CD4-positive, alpha-beta memory T cell (primary cell): ENCODE measurements at places on chromosomes 16 and 17.
A peak's percentile ranks its signal among the peaks of the same experiment; 100 is the strongest.

GRCh38 chr17:62321451-62321850 lies 58.9 kb upstream of the EFCAB3 start:
- DNase-seq = no peak

GRCh38 chr16:89484923-89485679 lies 5.3 kb downstream of the ANKRD11 start:
- no peak for DNase-seq

- peak; percentile 61 for DNase-seq
These were observed at the start of gene UNC13D for GRCh38 chr17:75843577-75844529. TSS of gene UNC13D (minus strand) at chr17:75844404. CDS start at chr17:75844337, 67 bp downstream.

DNA sequence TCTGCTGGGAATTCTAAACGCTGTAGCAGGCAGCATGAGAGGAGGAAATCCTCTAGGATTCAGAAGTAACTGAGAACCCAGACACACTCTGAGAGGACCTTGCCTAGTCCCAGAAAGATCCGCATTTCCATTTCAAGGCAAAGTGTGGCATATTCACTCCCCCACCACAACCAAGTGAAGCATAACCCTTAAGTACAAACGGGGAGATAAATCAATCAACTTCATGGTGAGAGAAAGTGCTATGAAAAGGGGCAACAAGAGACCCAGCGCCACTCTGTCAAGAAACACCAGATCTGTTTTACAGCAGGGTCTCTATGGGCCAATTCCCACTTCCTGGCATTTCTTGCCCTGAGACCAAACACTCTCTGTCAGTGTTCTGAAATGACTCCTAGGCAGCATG lies 68.3 kb downstream of the SMG6 start:
- no peak for DNase-seq

GRCh38 chr17:41748275-41748674 lies 13.8 kb upstream of the HAP1 start:
- no peak for DNase-seq

GRCh38 chr16:57645169-57645568 lies 16.7 kb downstream of the ADGRG1 start:
- DNase-seq = no peak

- no peak for DNase-seq
These were observed 57.6 kb upstream of the IRX5 start for GRCh38 chr16:54873071-54873470.

DNA sequence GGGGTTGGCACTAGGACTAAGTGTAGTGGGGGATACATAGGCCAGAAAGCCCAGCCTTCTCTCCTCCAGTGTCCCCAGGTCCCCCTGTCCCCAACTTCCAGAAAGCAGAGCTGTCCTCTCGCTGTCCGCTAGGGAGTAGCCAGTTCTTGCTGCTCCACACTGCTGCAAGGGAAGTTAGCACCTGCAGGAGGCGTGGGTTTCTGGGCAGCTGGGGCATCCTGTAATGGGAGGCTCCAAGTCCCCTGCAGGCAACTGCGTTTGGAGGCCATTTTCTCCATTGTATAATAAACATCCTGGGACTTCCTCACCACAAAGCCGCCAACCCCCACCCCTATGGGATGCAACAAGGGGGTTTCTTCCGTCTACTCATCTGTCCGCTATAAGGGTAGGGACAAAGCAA lies 1.7 kb downstream of the RPRML start:
- DNase-seq = no peak

- no peak for DNase-seq
These were observed 6.3 kb downstream of the SLC12A4 start for GRCh38 chr16:67962135-67962534.

DNA sequence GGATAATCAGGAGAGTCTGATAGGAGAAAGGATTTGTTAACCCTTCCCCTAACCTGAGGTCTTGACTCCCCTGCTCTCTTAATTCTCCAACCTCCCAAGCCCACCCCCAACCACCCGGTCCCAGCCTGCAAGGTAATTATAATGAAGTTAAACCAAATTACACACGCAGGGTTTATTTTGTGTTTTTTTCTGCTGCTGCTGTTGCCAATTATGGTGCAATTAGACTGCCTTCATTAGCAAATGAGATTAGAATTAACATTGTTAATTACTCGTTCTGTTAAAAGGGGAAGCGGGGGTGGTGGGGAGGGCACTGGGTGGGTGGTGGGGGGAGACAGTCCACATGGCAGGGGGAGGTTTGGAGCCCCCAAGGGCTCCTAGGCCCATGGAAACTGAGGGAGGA lies 128.9 kb downstream of the CCT6B start:
- DNase-seq = no peak

DNA sequence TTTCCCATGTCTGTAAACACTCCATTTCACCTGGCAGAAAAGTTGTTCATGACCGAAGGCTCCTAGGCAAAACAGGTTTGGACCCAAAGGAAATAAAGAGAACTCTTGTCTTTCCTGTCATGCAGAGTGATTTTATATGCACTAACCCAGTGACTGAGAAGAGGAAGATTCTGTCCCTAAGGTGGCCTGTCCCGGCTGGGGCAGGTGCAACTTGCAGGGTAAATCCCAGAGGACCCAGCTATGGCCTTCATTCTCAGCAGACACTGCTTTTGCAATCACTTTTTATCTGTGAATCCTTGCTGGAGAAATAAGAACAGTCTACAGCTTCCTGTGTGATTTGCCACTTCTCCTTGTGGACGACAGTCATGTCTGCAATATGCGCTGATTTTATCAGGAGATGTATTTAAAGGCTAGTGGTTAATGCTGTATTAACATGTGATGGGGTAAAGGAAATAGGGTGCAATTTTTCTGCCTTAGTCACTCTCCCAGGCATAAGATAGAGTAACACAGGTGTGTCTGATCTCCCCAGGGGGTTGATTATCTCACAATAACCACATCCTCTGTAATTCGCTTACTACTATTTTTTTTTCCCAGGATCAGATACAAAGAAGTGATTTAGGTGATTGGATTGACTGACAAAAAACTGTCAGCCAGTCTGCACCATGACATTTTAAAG lies 696.8 kb upstream of the SOX9 start:
- DNase-seq = no peak

GRCh38 chr16:56767024-56767423 lies 37.1 kb downstream of the NUP93 start:
- no peak for DNase-seq

DNA sequence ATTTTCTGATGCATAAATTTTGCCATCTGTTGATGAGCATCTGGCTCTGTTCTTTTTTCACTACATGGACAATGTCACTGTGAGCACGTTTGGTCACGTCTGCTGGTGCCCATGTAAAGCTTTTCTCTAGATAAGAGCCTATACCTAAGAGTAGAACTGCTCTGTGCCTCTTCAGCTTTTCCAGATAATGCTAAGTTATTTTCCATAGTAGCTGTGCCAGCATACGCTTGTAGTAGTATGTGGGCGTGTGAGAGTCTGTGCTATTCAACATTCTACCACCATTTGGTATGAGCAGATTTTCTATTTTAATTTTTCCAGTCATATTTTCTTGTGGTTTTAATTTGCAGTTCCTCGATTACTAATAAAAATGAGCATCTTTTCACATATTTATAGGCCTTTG lies 33.2 kb downstream of the VPS35L start:
- no peak for DNase-seq

DNA sequence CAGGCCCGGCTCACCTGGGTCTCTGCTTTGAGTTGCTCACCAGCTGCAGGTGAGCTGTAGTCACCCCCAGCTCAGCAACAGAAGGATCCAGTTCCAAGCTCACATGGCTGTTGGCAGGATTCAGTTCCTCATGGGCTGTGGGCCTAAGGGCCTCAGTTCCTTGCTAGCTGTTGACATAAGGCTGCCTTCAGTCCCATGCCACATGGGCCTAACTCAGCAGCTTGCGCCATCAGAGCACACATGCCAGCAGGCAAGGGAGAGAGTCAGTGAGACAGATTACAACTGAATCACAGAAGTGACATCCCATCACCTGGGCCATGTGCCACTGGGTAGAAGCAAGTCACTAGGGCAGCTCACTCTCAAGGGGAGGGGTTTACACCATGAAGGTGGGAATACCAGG lies 24.7 kb downstream of the PSMD7 start:
- DNase-seq = no peak

GRCh38 chr17:78019976-78020716 lies 61.6 kb downstream of the TNRC6C start:
- DNase-seq = no peak
